ENCODE measurements at places on chromosomes 4 and X.

DNA sequence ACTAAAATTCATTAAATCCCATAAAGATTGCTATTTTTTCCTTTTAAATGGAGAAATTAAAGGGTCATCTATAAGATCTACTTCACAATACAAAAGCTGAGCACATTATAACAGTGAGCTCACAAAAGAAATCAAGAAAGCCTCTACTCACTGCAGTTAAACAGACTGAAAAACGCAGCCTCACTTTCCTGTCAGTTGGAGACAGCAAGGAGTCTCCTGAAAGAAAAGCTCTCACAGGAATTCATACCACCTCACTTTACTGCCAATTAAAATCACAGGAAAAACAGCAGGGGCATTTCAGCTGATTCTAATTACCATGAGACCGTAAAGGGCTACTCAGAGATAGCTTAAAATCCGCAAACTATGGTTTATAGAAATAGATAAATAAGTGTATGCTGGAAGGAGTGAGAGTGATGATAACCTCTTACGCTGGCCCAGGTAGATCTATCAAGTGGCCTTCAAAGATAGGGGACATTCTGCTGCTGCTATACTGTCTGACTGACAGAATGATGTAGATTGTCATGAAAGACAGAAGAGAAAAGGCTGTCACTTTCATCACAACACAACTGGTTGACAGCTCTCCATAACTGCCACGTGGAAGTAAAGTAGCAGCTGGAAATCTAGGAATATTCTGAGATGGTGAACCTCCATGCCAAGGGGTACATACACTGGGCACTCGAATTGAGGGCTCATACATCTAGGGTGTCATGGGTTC lies 1333.7 kb upstream of the DIAPH2 start:
- no peak for DNase-seq

DNA sequence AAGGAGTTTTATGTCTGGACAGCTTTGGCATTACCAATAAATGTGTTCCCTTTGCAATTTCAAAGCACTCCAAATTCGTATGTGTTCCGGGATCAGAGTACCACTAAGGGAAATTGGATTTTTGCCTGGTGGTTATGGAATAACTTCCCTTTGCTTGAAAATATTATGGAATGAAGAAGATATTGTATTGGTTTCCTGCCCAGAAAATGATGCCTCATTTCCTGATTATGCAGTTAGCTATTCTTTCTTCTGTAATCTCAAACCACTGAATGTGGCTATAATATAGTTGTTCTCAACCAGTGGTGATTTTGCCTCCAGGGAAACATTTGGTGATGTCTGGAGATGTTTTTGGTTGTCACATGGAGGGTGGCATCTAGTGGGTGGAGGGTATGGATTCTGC lies 142.9 kb downstream of the PCDH7 start:
- DNase-seq: peak; percentile 67

- DNase-seq: no peak
These were observed 637 bp downstream of the MAMLD1 start for GRCh38 chrX:150363561-150364346.

DNA sequence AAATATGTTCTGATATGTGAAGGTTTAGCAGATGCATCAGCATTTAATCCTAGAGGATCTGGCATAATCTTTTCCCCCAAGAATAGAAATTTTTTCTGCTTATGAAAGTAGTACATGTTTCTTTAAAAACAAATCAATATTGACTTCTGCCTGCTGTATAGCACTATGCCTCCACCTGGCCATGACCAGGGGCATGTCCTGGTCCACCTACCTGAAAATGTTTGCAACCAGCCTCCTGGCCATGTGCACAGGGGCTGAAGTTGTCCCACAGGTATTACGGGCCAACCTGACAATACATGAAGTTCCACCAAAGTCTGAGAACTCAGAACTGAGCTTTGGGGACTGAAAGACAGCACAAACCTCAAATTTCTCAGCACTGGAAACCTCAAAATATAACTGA lies 10.0 kb downstream of the HPRT1 start:
- DNase-seq: no peak

GRCh38 chr4:134201216-134202161 lies at the start of gene PABPC4L:
PABPC4L (minus strand) TSS chr4:134201789; CDS start chr4:134201019, 770 bp downstream.
- DNase-seq: peak; percentile 69

DNA sequence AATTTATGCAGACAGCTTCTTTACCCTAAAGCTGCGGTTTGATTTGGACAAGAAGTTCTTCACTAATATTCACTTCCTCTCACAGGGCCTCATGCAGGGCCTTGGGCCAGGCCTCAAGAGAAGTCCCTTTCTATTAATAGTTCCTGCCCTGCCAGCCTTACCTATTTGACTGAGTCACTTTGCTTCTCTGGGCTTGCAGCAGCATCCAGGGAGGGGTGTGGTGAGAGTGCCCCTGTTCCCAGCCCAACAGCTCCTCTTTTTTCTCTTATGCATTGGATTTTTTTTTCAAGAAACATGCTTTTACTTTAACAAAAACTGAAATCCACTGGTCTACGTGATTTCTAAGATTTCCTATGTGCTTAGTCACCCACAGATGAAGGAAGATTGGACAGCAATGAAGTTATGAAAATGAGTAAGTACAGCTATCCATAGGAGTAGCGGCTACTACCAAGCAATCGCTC lies 26.7 kb downstream of the FAM156B start:
- peak; percentile 56 for DNase-seq

DNA sequence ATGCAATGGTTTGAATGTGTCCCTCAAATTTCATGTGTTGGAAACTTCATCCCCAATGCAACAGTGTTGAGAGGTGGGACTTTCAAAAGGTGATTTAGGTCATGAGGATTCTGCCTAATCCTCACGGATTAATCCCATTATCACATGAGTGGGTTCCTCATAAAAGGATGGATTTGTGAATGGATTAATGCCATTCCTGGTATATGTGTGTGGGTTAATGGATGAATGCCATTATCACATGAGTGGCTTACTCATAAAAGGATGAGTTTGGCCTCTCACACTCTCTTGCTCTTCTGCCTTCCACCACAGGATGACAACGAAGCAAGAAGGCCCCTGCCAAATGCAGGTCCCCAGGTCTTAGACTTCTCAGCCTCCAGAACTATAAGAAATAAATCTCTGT lies 30.5 kb upstream of the NEUROG2 start:
- no peak for DNase-seq

GRCh38 chrX:102957751-102958150 lies 20.7 kb downstream of the RAB40AL start:
- no peak for DNase-seq

GRCh38 chr4:145770124-145770523 lies 90.2 kb downstream of the C4orf51 start:
- no peak for DNase-seq

DNA sequence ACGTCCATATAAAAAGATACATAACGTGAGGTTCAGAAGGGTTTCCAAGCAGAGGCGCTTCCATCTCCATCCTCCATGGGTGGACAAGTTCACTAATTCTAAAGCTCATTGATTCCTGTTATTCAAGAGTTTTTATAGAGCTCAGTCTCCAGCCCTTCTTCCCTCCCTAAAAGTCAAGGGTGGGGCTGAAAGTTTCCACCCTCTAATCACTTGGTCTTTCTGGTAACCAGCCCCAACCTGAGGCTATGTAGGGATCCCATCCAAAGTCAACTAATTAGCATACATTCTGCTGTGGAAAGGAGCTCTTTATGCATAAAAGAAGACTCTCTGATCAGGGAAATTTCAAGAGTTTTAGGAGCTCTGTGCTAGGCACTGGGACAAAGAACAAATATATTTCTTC lies 46.9 kb upstream of the VEGFC start:
- peak; percentile 47 for DNase-seq

GRCh38 chrX:72143609-72143907 lies 11.8 kb upstream of the RTL5 start:
- DNase-seq: no peak

GRCh38 chr4:148166132-148166591 lies 276.1 kb downstream of the NR3C2 start:
- DNase-seq: peak; percentile 11

DNA sequence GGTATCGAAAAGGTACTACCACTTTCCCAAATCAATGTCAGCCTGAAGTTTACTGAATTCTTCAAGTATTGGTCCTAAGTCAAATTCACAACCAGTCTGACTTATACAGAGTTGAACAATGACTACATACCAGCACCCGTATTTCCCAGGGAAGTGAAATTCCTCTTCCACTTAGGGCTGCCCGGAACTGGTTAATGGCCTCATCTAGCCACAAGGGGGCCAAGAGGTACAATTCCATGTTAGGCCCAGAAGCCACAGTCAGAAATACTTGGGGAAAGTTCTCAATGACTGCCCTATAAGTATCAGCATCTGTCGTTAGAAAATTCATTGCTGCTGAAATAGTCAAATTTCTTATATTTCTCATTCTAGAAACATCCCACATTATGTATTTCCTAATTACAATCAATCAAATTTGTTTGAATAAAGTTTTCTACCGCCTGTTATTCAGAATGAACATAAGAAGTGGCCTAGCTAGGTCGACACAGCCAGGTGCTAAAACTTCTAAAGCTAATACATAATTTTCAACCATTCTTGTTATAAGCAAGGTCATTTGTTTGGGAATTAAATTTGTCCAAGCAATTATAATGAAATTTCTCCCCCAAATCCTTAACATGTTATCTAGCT lies 5.6 kb upstream of the PCDH7 start:
- peak; percentile 45 for DNase-seq

DNA sequence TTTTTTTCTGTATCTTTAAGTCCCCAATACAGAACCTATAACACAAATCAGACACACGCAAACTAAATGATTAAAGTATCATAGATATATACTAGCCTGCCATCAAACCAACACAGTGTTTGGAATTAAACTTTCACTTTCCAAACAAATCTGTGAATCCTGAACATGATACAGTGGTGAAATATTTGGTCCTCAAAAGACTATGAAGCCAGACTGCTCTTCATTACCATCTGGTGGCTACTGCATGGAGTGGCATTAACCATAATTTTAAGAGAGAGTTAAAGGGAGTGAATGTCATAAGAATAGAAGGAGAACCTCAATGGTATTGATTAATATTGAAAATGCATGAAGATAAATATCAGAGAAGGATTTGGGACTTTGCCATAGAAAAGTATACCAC lies 9.2 kb upstream of the GABRA4 start:
- DNase-seq: no peak

DNA sequence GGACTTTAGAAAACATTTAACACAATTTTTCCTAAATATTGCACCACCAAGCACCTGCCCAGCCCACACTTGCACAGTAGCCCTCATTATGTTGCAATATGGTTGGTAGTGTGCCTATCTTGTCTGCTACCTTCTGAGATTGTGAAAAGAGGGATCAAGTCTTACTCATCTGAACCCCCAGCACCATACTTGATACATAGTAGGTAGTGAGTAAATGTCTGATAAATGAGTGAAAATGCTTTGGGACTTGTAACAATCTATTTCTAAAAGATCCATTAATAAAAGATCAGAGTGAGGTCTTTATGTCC lies 118.4 kb upstream of the MED14 start:
- DNase-seq: no peak

DNA sequence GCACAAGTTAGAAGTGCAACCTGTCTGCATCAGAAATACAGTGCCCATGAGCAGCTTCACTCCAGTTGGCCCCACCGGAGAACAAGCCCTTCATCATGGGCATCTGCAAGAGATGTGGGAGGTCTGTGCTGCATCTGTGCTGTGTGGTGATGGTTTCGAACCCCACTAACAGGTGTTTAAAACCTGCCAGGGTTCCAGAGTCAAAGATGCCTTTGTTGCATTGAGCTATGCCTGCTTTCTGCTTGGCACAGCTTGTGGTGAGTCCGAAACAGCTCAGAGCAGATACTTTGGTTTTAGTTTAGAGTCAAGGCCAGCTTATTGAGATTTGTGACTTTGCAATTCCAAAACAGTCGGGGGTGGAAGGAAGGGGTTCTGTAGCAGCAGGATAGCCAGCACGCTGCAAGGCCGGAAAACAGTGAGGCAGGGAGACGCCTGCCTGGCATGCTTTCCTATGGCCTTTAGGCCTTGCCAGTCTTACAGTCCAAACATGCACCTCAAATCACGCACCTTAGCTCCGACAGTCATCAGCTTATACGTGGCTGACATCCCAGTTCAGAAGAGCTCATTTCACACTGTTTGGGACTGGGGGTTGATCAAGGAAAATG lies 21.8 kb downstream of the MAGEA9 start:
- no peak for DNase-seq

DNA sequence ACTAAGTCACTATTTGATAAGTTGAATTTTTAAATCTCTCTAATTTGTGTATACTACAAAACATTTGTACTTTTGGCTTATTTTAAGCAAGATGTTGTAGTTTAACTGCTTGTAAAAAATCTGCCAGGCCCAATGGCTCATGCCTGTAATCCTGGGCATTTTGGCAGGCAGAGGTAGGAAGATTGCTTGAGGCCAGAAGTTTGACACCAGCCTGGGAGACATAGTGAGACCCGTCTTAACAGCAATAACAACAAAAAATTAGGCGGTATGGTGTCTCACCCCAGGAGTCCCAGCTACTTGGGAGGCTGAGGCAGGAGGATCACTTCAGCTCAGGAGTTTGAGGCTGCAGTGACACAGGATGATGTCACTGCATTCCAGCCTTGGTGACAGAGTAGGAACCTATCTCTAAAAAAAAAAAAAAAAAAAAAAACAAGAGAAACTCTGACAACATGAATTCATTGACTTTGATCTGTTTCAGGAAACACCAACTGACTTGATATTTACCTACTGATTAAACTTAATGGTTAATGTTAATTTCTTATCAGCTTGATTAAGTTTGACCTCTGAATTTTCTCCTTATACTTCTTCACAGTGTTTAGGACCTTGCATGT lies 8.9 kb downstream of the FHIP1A start:
- DNase-seq: no peak

DNA sequence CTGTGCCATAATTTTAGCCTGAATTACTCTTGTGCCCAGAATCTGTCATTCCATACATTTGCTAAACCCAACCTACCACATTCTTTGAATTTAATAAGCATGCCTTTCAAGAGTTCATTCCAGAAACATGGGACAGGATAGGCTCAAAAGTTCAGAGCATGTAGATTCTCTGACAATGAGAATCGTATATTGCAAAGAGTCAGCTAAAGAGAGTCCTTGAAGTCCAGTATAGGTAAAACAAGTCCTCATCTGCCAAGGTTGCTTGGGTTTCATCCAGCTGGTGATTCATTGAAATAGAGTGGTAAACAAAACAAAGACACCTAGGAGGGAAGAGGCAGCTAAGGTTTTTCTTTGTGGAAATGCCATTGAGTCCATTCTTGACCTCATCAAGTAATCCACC lies 249.3 kb upstream of the DIPK2B start:
- DNase-seq: peak; percentile 75

GRCh38 chr4:115711575-115711974 lies 598.2 kb upstream of the NDST4 start:
- no peak for DNase-seq

- no peak for DNase-seq
These were observed 5.7 kb upstream of the SLC25A4 start for GRCh38 chr4:185137233-185137925.

GRCh38 chrX:144791298-144791697 lies 456.0 kb upstream of the SPANXN1 start:
- DNase-seq: no peak

- DNase-seq: no peak
These were observed 108.8 kb downstream of the CPZ start for GRCh38 chr4:8701126-8702019.

- DNase-seq: no peak
These were observed 110.2 kb downstream of the RNF150 start for GRCh38 chr4:141023051-141023450.
